Bronchial epithelial cell (primary cell): ENCODE measurements at places on chromosomes 6 and 20.

DNA sequence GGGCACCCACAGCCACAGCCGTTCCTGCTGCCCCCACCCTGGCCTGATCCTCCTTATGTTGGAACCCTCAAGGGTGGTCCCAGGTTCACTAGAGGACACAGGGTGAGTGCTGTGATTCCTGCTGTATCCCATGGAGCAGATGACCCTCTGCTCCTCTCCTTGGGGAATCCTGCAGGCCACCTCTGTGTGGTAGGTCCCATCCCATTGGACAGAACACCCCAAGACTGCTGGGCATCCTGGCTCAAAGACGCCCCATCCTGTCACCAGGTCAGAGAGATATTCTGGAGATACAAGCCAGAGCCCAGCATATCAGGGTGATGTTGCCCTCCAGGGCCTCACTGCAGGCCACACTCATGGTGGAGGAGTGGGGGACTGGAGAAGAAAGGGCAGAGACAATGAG lies 28.4 kb downstream of the HLA-A start:
- DNase-seq, result no peak

GRCh38 chr6:55798571-55798970 lies 76.8 kb downstream of the BMP5 start:
- DNase-seq, result peak; percentile 60

DNA sequence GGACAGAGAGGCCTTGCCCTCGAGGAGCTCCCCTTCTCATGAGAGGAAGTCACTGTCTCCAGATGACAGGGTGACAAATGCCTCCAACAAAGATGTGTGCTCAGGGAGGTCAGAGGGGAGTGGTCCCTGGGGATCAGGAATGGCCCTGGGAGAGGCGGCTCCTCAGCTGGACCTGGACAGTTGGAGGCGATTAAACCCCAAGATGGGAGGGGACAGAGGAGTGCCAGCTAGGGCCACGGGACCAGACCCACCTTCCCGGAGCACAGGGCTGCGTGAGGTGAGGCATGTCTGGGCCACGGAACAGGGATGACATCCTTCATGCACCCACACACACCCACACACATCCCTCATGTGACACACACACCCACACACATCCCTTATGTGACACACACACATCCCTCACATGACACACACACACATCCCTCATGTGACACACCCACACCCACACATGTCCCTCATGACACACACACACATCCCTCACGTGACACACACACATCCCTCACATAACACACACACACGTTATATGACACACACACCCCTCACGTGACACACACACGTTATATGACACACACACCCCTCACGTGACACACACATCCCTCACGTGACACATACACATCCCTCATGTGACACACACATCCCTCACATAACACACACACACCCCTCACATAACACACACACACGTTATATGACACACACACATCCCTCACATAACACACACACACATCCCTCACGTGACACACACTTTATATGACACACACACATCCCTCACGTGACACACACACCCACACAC lies 57.4 kb upstream of the SLCO4A1 start:
- DNase-seq, result no peak

GRCh38 chr6:167089243-167090142 lies 33.4 kb upstream of the CCR6 start:
- DNase-seq, result no peak
